ENCODE measurements at places on chromosomes 2 and 18. TPM values are rescaled to one million over a fixed set of nuclear protein-coding genes. Genes with fewer than 3 reads are reported as not detected.

DNA sequence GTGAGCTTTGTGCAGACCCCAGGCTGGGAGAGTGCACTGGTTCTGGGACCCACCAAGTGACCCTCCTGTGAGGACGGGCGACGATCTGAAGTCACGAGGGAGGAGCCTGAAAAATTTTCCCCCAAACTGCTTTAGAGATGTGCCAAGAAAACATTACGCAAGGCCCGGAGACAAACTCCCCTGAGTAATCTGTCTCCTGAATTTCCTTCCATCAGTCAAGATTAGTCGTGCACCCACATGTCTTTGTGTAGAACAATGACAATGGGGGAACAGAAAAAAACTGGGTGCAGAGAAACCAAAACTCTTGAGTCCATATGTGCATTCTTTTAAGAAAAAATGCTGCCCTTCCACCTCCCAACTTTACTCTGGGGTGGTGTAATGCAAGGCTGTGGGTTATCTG is 12.6 kb upstream of the NCK2 start:
- H3K4me1 ChIP-seq = no peaks in the 10 kb centered on the region
- H3K27ac ChIP-seq = no peak overlapping the region
- DNase-seq = no peak

- H3K4me1 ChIP-seq = peaks cover 6% of the 10 kb centered on the region
- no peak for DNase-seq
- peak overlapping the region; percentile 10 for H3K27ac ChIP-seq
- no peak overlapping the region for H3K4me3 ChIP-seq
- H3K36me3 ChIP-seq = no peaks in the 10 kb centered on the region
- no peaks in the 10 kb centered on the region for H3K27me3 ChIP-seq
These were observed 167.8 kb downstream of the PRPF40A start for GRCh38 chr2:152549423-152549822.

DNA sequence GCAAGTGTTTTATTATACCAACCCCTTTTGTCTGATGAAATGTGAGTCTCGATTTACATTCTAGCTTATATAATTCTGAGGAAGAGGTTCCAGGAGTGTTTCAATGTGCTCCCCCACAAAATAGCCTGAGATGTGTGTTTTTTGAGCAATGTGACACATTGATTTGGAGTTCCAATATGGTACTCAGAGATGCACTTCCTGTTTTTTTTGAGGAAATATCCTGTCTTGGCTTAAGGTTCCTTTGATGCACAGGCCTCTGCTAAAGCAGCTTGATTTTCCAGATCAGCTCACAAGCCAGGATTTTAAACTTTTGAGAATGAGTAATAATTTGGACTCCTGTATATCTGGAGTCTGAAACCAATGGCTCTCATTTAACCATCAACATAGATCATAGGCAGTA is 221.4 kb downstream of the ACTR3 start:
- DNase-seq = no peak
- H3K27ac ChIP-seq = no peak overlapping the region
- peaks cover 27% of the 10 kb centered on the region for H3K36me3 ChIP-seq
- peaks cover 30% of the 10 kb centered on the region for H3K4me1 ChIP-seq

- H3K4me1 ChIP-seq = peaks cover 29% of the 10 kb centered on the region
- H3K36me3 ChIP-seq = peaks cover 9% of the 10 kb centered on the region
- DNase-seq = no peak
- H3K27me3 ChIP-seq = peaks cover 35% of the 10 kb centered on the region
- no peak overlapping the region for H3K4me3 ChIP-seq
These were observed 11.2 kb upstream of the SP5 start for GRCh38 chr2:170703776-170704476.

DNA sequence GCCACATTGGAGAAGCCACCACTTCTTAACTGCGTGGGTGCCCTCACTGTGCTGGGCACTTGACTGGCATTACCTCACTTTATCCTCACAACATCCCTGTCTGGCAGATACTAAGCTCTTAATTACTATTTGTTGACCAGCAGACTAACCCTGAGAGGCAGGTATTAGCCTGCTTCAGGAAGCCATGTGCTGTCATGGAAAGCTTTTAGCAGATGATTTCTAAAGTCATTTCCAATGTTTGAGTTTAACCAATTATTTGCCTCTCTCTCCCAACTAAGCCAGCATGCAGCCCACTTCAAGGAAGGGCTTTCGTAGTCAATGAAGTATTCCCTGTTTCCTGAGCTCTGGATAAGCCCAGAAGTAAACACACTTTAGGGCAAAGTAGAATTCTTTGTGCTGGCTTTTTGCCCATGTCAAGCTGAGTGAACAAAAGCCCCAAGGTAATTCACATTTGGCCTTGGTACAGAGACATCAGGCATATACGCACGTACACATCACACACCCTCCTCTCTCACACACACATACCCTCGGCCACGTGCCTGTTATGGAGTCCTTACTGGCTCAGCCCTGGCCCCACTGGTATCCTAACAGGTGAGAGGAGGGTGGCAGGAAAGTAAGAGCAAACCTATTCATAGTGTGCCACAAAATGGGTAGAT is 108.6 kb downstream of the C1D start:
- H3K27ac ChIP-seq = no peak overlapping the region
- no peaks in the 10 kb centered on the region for H3K36me3 ChIP-seq
- H3K27me3 ChIP-seq = 0 out of 2 replicates have a peak, but pooled peaks cover 3% of the 10 kb centered on the region

- H3K27me3 ChIP-seq = no peaks in the 10 kb centered on the region
- H3K36me3 ChIP-seq = no peaks in the 10 kb centered on the region
- H3K27ac ChIP-seq = peak overlapping the region; percentile 47
- no peak for DNase-seq
- peaks cover 24% of the 10 kb centered on the region for H3K4me1 ChIP-seq
- H3K4me3 ChIP-seq = no peak overlapping the region
These were observed 91.7 kb downstream of the SESTD1 start for GRCh38 chr2:179172894-179173293.

GRCh38 chr2:20925265-20925889 is 102.5 kb upstream of the LDAH start:
- H3K27ac ChIP-seq = no peak overlapping the region
- peaks cover 18% of the 10 kb centered on the region for H3K27me3 ChIP-seq
- peak; percentile 72 for DNase-seq
- no peaks in the 10 kb centered on the region for H3K4me1 ChIP-seq
- no peak overlapping the region for H3K4me3 ChIP-seq

GRCh38 chr2:172096626-172097547 is 5.8 kb downstream of the DLX2 start:
- H3K36me3 ChIP-seq = no peaks in the 10 kb centered on the region
- H3K4me1 ChIP-seq = peaks cover 56% of the 10 kb centered on the region
- DNase-seq = no peak
- H3K4me3 ChIP-seq = peak overlapping the region; percentile 72
- H3K27ac ChIP-seq = no peak overlapping the region
- H3K27me3 ChIP-seq = peaks cover 100% of the 10 kb centered on the region

GRCh38 chr2:138321458-138321857 is 180.1 kb upstream of the SPOPL start:
- no peak overlapping the region for H3K27ac ChIP-seq
- peaks cover under 1% of the 10 kb centered on the region for H3K36me3 ChIP-seq
- DNase-seq = no peak
- H3K4me1 ChIP-seq = peaks cover 18% of the 10 kb centered on the region
- H3K27me3 ChIP-seq = no peaks in the 10 kb centered on the region
- no peak overlapping the region for H3K4me3 ChIP-seq

DNA sequence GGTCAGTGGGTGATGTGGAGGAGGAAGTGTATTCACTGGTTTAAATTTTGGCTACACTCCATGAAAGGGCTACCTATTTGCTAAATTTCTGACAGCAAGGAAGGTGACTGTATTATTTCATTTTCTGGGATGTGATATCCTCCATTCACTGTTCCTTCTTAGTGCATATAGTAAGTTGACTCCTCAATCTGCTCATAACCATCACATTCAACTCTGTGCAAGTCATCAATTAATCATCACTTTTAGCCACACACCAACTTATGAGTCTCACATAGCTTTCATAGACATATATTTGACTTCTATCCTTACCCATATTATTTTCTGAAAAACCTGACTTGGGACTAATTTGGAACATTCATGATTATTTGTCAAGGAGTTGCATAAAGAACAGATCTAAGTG is 16.9 kb downstream of the KLHL41 start:
- H3K4me3 ChIP-seq = no peak overlapping the region
- no peak for DNase-seq
- H3K27me3 ChIP-seq = no peaks in the 10 kb centered on the region
- H3K36me3 ChIP-seq = peaks cover 10% of the 10 kb centered on the region

DNA sequence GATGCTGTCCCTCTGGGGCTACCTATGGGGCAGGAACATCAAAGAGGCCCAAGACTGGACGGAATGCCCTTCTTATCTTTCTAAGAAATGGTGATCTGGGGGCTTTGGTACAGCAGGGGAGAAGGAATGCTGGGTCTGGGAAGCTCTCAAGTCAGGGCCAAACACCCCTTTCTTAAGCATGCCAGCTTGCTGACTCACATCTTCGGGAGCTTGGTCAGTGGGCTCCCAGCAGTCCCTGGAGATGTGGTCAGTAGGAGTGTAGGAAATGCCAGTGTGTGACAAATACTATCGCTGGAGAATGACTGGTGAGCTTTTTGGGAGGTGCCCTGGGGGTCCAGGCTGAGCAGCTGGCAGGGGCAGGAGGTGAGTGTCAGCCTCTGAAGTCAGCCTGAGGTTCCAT is 105.0 kb upstream of the CDC42EP3 start:
- H3K36me3 ChIP-seq = peaks cover 15% of the 10 kb centered on the region
- H3K4me1 ChIP-seq = peaks cover 15% of the 10 kb centered on the region
- DNase-seq = no peak
- no peak overlapping the region for H3K4me3 ChIP-seq
- H3K27me3 ChIP-seq = no peaks in the 10 kb centered on the region

DNA sequence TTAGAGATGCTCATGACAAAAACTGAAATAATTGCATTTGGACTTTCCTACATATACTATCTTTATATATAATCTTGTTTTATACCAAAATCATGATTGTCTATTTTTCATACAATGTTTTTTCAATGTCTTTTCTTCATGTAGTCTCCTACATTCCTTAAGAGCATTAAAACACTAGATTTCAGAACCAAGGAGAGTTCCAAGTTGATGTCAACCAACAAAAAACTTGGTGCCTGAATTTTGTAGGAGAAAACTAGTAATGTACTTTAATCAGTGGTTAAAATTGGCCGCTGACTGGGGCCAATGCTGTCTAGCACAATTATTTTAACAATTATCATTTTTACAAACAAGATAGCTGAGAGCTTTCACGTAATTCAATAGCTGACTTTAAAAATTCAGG is 678.8 kb downstream of the DCC start:
- no peak overlapping the region for H3K4me3 ChIP-seq
- H3K27me3 ChIP-seq = no peaks in the 10 kb centered on the region
- no peaks in the 10 kb centered on the region for H3K36me3 ChIP-seq
- H3K4me1 ChIP-seq = no peaks in the 10 kb centered on the region

GRCh38 chr18:54239601-54240000 is 15.1 kb upstream of the MBD2 start:
- H3K4me1 ChIP-seq = peaks cover 8% of the 10 kb centered on the region
- no peak for DNase-seq
- H3K27me3 ChIP-seq = no peaks in the 10 kb centered on the region
- H3K4me3 ChIP-seq = no peak overlapping the region

- DNase-seq = no peak
- H3K27me3 ChIP-seq = no peaks in the 10 kb centered on the region
- H3K4me1 ChIP-seq = peaks cover 9% of the 10 kb centered on the region
- no peaks in the 10 kb centered on the region for H3K36me3 ChIP-seq
- H3K27ac ChIP-seq = no peak overlapping the region
These were observed 86.9 kb upstream of the MAP3K20 start for GRCh38 chr2:172988728-172989127.

DNA sequence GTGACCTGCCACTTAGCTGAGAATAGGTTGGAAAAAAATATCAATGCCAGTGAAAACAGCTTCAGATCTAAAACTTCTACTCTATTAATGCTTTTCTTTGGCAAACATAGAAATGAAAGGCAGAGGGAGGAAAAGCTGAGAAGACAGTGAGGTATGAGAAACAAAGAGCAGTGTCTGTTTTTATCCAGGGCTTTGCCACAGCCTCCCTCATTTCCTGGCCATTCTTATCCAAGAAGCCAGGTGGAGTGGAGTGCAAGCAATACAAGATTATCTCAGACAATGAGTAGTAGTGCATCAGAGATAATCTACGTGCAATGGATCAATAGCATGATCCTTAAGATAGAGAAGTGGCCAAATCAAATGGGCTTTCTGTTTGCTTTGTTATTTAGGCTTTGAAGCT is 808.7 kb upstream of the PIK3C3 start:
- H3K4me1 ChIP-seq = peaks cover 18% of the 10 kb centered on the region
- no peaks in the 10 kb centered on the region for H3K36me3 ChIP-seq
- H3K27me3 ChIP-seq = no peaks in the 10 kb centered on the region
- no peak overlapping the region for H3K4me3 ChIP-seq

FSHR gene
- not detected for total RNA-seq

STEAP3 gene
- 24.0 TPM for total RNA-seq

GALNT3 gene
- 20.5 TPM for total RNA-seq

UGT1A3 gene
- not detected for total RNA-seq

XRCC5 gene
- total RNA-seq = 466 TPM

Data from WTC11 (cell line).